Type B pancreatic cell (in vitro differentiated cells): ENCODE measurements at places on chromosomes 7 and 10. TPM values are rescaled to one million over a fixed set of nuclear protein-coding genes. Genes with fewer than 3 reads are reported as not detected.

DNA sequence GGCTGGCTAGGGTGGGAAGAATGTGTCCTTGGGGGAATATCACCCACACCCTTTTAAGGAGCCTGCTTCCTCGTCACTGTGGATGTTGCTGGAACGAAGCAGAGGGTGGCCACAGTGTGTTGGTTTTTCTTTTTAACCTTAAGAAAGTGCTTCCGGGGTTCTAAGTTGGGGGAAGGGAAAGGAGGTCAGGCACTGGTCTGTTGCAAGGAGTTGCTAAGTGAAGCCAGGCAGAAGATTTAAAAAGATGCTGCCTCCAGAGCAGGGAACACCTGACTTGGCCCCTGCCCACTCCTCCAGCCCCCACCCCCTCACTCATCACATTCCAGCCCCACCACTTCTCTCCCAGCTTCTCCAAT is 213.1 kb downstream of the EMX2 start:
- DNase-seq = no peak

- DNase-seq = no peak
Observed at GRCh38 chr7:120114626-120115025, 158.3 kb upstream of the KCND2 start.

DNA sequence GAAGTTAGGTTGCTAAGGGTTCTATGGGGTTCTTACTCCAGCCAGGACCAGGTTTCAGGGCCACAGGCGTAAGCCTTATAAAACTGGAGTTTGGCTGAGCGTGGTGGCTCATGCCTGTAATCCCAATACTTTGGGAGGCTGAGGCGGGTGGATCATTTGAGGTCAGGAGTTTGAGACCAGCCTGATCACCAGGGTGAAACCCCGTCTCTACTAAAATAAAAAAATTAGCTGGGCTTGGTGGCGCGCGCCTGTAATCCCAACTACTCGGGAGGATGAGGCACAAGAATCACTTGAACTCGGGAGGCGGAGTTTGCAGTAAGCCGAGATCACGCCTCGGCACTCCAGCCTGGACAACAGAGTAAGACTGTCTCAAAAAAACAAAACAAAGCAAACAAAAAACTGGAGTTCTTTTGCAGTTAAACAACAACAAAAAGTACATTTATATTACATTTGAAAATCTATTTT is 347 bp upstream of the RRP12 start:
- no peak for DNase-seq

DNA sequence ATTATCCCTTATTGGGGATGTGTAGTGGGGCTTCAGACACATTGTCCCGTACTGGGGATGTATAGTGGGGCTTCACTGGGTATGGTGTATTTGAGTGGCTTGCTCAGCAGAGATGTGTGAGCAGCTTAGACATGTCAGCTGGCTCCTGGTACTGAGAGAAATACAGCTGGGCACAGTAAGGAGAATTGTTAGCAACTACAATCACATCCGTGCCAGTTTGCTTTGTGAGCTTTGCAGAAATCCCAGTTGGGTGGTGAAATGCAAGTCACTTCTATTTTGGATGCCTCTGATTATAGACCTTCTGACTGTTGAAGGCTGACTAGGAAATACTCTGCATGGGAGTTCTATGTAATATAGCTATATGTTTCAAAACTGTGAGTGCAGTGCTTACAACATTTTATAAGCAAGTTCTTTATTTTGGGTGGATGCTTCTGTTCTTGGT is 10.8 kb downstream of the CCNY start:
- DNase-seq = no peak

The NIPSNAP2 gene
- total RNA-seq = 46.5 and 54.9 TPM in 2 replicates

DNA sequence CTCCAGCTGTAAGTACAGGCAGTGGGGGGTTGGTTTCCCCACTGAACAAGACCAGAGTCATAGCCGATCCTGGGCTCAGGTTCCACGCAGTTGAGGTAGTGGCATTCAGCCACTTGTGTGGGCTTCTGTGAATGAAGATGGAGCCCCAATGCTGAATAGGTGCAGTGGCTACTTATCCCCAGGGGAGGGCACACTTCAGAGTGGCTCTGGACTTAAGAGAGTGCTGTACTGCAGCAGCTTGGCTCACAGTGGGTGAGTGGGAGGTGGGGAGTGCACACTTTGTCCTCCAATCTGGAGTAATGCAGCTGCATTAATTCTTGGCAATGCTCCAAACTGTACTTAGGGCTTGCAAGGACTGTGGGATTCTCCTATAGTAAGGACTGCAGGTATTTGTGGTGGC is 81.9 kb downstream of the BUB3 start:
- no peak for DNase-seq

- no peak for DNase-seq
Observed at GRCh38 chr10:26780793-26781601, 79.8 kb downstream of the ABI1 start.

- no peak for DNase-seq
Observed at GRCh38 chr7:97499204-97499603, 232.7 kb upstream of the TAC1 start.

The HMX2 gene
- total RNA-seq = 0.19 TPM in 1 of 2 replicates, not detected in the other
